ENCODE measurements at places on chromosomes 3 and 15.

GRCh38 chr3:197682713-197683112 is 54.0 kb downstream of the RUBCN start:
- no peak for DNase-seq

GRCh38 chr3:190036631-190037030 is 84.1 kb downstream of the P3H2 start:
- no peak for DNase-seq

- no peak for DNase-seq
Measured at GRCh38 chr3:156795890-156796481, 30.2 kb upstream of the LEKR1 start.

GRCh38 chr3:105367063-105367405 is 325 bp downstream of the ALCAM start:
- DNase-seq = no peak

DNA sequence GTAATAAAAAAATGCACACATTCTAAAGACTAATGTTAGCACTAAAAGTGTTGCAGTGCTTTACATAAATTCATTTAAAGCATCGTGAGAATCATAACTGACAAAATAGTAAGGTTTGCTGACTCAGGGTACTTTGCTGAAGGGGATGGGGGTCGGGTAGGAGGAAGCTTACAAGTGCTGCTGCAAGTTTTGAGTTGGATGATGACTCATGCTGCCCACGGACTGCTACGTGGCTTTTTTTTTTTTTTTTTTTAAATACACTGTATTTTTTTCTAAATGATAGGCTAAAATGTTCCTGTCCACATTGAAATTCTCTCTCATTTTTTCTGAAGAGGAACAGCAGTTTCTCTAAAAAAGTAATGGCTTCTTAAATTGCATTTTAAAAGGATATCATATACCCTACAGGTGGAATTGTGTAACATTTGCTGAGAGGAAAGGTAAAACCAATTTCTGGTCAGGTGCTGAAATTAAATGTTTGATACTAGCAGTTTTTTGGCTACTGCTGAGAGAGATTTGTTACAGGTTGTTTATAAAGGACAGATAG is 2.2 kb downstream of the MAPK6 start:
- DNase-seq = peak; percentile 24

- DNase-seq = no peak
Measured at GRCh38 chr15:75554717-75555116, 24.4 kb downstream of the PTPN9 start.

- DNase-seq = no peak
Measured at GRCh38 chr3:58025837-58026569, 17.8 kb downstream of the FLNB start.

DNA sequence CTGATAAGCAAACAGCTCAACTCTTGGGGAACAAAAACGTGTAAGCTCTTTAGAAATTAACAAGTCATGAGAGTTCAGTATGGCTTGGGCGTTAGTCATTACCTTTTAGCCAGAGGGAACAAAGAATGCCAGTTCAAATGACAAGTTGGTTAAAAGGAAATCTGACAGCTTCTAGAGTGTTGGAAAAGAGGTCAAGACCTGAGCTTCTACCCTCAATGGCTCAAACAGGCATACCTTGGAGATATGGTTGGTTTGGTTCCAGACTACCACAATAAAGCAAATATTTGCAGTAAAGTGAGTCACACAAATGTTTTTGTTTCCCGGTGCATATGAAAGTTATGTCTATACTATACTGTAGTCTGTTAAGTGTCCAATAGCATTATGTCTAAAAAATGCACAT is 136.1 kb downstream of the CACNA1D start:
- no peak for DNase-seq

DNA sequence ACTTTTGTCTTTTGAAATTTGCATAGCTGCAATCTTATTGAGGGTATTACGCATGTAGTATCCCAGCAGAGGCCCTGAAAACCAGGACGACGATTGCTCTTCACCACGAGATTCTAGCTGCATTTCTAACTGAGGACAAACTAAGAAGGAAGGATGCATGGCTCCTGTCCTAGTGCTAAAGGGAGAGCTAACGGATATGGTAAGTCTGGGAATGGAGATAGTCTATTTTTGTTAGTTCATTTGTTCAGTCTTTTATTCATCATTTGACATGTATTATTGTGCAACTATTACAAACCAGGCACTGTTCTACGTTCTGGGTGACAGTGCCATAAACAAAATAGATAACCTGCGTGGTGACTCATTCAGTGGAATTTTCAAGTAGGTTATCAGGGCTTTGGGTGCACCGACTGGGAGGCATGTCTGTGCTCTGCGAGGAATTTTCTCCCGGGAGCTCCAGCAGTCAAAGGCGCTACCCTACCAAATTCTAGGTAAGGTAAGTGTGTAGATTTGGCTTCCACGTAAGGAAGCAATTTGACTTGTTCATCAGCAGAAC is 51.9 kb upstream of the ETV5 start:
- DNase-seq = no peak

DNA sequence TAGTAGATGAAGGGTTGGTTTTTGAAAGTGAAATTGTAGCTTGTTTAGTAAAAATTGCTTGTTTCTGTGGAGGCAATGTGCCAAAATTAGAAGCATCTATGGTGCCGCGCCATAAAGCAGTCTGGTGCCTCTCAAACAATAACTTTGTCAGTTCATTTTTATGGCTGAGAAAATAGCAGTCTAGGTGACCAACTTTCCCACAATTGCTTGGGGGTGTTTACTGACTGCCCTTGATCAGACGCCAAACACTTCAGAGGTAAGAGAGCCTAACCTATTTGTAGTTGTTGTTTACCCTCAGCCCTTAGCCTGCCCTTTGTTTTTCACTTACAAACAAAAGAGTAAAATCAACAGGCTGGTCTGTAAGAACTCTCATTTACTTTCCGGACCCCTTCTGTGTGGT is 174.5 kb downstream of the FNDC3B start:
- no peak for DNase-seq

GRCh38 chr3:108123326-108123725 is 32.5 kb upstream of the CD47 start:
- DNase-seq = no peak

- DNase-seq = no peak
Measured at GRCh38 chr3:85258819-85259218, 300.0 kb downstream of the CADM2 start.

DNA sequence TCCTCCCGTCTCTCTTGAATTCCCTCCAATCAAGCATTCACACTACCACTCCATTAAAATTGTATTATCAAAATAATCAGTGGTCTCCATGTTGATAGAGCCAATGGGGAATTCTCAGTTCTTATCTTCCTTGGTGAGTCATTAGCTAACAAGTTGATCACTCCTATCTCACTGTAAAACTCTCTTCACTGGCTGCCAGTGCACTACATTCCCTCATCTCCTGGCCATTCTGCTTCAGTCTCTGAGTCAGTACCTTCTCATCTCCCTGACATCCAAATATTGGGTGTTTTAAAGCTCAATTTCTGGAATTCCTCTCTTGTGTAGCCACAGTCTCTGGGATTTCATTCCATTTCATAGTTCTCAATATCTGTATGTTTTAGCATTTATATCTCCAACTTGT is 175.2 kb downstream of the ALDH1A2 start:
- no peak for DNase-seq

- no peak for DNase-seq
Measured at GRCh38 chr15:35095941-35096340, 10.8 kb upstream of the NANOGP8 start.

DNA sequence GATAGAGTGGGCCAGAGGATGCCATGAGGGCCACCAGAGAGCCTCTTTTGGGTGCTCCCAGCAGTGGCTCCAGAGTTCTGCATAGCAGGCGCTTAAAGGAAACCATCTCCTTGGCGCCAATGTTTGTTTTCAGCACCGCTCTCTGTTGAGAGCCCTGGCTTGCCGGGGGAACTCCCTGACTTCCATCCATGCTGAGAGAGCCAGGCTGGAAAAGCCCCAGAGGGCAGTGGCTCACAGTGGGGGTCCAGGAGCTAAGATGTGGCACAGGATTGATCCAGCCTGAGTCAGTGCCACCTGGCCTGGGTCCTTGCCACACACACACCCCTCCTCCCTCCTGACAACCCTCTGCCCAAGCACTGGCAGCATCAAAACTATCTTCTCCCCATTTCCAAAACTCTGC is 50.4 kb upstream of the HACD2 start:
- DNase-seq = no peak

GRCh38 chr3:171491361-171491760 is 31.2 kb upstream of the TNIK start:
- no peak for DNase-seq

GRCh38 chr3:12046406-12046805 is 42.2 kb downstream of the SYN2 start:
- no peak for DNase-seq

DNA sequence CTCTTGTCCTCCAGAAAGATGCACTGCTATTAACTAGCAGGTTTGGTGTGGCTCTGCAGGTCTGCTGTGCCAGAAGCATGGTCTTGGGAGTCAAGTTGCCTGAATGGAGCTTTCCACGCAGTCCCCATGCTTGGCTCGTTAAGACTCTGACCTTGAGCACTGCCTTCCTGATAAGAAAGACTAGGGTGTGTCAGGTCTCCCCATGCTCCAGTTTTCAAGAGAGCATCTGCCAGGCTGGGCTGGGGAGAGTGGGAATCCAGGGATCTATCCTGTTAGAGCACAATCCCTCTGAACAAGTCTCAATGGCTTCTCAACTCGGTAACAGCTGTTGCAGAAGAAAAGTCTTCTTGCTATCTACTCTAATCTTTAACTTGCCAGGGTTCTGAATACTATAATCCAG is 98.2 kb downstream of the TJP1 start:
- no peak for DNase-seq

- no peak for DNase-seq
Measured at GRCh38 chr3:108006881-108007331, 83.9 kb downstream of the CD47 start.

DNA sequence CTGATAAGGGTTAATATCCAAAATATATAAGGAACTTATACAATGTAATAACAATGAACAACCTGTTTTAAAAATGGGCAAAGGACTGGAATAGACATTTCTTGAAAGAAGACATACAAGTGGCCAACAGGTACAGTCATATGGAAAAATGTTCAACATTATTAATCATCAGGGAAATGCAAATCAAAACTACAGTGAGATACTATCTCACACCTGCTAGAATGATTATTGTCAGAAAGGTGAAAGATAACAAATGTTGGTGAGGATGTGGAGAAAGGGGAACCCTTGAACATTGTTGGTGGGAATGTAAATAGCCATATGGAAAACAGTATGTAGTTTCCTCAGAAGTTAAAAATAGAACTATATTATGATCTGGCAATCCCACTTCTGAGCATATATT is 20.4 kb downstream of the GOLM2 start:
- no peak for DNase-seq

GRCh38 chr3:134284438-134284837 is 33.8 kb upstream of the RYK start:
- DNase-seq = no peak

- DNase-seq = no peak
Measured at GRCh38 chr3:16204751-16205150, 30.3 kb downstream of the GALNT15 start.

- no peak for DNase-seq
Measured at GRCh38 chr3:107953722-107954121, 137.1 kb downstream of the CD47 start.

- DNase-seq = no peak
Measured at GRCh38 chr3:123102826-123103225, 36.0 kb downstream of the PDIA5 start.

GRCh38 chr3:36864180-36865053 is 80.4 kb downstream of the TRANK1 start:
- no peak for DNase-seq

- no peak for DNase-seq
Measured at GRCh38 chr3:77160931-77161497, 121.1 kb downstream of the ROBO2 start.

DNA sequence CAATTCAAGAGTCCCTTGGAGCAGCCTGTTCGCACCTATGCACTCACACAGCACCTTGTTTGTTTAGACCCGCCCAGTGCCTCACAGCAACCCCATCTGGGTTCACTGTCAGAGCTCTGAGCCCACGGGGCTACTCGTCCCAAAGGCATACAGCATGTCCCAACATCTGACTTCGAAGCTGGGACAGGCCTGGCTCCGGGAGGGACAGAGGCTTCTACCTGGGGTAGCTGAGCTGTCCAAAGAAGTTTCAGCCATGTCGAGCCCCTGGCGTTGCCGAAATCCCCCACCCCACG is 28.6 kb upstream of the CYP11A1 start:
- no peak for DNase-seq

- DNase-seq = no peak
Measured at GRCh38 chr3:36729204-36730056, 34.9 kb downstream of the DCLK3 start.

DNA sequence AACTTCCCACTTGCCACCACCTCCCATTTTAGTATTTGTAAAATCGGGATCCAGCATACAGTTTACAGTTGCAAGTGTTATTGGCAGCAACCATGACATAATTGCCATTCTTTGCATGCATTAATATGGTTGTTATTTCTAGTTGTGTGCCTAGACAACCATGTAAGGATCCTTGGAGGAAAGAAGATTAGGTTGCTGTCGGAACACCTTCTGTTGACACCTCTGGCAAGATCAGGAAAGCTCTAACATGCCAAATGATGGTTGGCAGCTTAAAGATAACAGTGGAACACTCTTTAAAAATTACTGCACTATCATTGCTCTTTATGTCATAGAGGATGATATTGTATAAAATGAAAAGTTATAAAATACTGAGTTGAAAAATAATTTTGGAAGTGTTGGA is 313.5 kb upstream of the RARB start:
- DNase-seq = no peak

DNA sequence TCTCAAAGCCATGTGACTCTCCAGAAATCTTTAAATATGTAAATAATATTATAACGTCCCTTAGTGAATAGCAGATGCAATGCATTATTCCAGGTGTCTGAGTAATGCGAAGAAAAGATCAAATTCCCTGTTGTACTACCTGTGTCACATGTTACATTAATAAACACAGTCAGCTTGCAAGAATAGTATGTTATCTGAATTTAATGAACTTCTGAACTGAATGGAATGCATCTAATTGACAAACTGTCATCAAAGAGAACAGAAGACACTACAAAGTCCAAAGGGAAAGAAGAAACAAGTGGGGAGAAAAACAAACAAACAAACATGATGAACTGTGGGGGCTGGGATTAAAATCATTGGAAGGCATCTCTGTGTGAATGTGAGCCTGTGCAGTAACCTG is 508.8 kb downstream of the LPP start:
- DNase-seq = no peak

DNA sequence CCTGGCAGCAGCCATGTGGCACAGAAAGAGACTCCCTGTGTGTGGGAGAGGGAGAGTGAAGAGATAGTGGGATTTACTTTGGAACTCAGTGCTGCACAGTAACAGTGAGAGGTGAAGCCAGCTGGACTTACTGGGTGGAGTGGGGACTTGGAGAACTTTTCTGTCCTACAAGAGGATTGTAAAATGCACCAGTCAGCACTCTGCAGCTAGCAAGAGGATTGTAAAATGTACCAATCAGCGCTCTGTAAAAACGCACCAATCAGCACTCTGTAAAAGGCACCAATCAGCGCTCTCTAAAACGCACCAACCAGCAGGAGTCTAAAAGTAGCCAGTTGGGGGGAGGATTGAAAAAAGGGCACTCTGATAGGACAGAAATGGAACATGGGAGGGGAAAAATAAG is 688.8 kb upstream of the ALCAM start:
- no peak for DNase-seq

Measured in T-cell (primary cell).